Activated T-helper 1 cell treated with anti-CD3 and anti-CD28 coated beads, Interleukin-2, amount 50 U/mL, for 16 hours (primary cell): ENCODE measurements at places on chromosomes 2 and 18.

DNA sequence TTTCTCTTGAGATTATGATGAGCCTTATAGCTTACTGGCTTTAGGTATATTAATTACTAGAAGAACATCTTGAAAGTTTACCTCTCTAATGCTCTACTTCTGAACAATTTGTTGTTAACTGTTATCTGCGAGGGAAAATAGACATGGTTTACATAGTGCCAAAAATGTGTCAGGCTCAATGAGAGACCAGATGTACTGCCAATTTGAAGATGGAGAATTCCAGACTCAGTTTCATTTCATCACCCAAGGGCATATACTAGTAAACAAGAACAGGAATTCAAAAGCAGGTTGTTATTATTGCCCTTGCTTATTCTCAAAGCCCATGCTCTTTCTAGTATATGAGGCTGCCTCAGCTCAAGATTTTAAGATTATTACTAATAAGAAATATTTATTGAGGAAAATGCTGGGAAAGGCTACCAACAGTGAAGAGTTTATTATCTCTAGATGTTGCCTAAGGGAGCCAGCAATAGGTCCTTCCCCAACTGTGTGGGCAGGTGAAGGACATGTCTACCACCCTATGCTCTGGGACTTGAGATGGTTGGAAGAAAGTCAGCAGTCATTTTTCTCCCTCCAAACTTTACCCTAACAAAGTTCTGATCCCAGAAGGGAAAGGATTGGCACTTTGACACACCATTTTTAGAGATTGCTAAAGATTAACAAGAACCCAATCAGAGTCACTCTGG is 792.7 kb downstream of the METTL4 start:
- no peak for DNase-seq

GRCh38 chr2:218261423-218262236 is 815 bp downstream of the GPBAR1 start:
- DNase-seq = no peak

DNA sequence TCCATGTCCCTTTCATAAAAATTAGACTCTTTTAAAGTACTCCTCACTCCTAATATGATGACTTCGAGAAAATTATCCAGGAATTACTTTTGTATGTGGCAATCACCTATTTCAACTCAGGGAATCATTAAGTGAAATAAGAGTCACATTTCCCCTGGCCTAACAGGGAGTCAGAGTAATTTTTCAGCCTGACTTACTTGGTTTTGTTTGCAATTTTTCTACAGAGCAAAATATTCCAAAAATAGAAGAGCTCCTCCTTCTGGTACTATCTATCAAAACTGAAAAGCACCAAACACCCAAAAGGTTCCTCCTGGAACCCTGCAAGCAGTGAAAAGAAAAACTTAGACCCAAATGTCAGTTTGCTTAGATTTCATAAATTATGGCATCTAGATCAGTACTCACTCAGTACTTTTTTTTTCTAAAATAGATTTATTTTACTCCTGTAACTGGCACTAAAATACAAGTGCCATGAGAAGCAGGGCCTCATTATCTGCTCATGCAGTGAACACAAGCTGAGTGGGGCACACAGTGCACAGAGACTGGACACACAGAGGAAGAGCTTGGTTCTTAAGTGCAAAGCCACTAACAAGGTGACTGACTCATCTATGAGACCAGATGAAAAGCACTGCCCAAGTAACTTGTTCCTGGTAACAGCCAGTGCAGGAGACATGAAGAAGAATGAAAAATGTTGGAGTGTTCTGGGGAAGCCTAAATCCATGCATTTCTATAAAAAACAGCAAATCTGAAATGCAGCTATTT is 28.7 kb downstream of the ACAA2 start:
- DNase-seq = no peak

- no peak for DNase-seq
Measured at GRCh38 chr18:56306797-56307196, 331.6 kb downstream of the TXNL1 start.

DNA sequence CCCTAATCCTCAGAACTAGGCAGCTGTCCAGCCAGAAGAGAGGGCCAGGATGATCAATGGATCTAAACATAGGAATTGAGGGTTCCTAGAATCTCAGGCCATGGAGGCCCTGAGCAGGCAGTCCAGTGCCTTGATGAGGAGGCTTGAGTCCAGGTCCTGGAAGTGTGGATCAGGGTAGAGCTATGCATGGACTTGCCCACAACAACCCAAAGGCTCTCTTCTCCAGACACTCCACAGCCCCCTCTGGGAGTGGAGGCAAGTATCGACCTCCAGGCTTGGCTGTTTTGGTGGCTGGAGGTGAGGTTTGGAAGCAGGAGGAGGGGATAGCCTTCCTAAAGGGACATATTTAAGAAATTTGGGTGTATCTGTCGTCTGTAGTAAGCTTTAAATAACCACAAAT is 45.7 kb downstream of the NAPG start:
- no peak for DNase-seq

DNA sequence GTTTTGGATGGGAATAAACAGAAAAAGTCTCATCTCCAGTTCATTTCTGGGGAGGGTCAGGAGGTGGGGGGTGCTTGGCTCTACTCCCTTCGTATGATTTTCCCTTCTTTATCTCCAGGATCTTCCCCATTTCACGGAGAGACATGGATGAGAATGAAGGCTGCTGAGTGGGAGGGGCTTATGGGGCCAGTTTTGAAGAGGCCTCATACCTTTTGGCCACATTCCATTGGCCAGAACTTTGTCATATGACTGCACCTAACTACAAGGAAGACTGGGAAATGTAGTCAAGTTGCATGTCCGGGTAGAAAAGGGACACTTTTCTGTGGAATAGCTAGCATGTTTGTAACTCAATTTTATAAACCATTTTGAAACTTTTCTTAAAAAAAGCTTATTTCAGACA is 117.6 kb downstream of the NEDD4L start:
- DNase-seq = no peak

DNA sequence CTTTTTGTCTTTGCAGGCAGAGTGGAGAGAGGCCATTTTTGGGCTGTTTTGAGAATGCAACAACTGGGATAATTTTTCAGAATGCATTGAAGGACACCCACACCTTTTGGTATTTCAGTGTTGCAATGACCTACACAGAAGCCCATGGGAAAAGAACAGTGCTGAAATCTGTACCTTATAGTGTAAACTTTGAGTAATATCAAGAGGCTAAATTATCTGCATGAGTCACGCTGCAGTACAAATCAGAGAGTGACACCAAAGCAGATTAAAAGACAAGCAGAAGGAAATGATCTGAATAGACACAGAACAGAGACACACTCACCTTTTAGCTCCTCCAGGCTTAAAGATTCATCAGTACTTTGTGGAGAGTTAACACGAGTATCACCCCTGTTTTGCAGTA is 265.3 kb downstream of the PAX3 start:
- no peak for DNase-seq

GRCh38 chr2:225056330-225057073 is 14.2 kb upstream of the DOCK10 start:
- DNase-seq = no peak

DNA sequence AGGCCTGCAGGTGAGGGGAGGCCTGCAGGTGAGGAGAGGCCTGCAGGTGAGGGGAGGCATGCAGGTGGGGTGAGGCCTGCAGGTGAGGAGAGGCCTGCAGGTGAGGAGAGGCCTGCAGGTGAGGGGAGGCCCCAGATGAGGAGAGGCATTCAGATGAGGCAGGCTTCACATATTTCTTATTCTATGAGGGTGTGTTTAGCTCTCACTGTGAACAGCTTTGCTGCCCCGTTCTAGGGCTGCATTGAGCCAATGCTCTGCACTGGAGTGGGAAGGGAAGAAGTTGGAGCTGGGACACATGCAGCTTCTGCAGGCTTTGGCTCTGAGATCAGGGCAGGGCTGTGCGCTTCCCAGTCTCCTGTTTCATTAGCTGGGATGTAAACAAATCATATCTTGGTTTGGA is 19.5 kb downstream of the TPO start:
- no peak for DNase-seq

GRCh38 chr2:233404222-233404621 is 49.9 kb downstream of the DGKD start:
- peak; percentile 40 for DNase-seq

DNA sequence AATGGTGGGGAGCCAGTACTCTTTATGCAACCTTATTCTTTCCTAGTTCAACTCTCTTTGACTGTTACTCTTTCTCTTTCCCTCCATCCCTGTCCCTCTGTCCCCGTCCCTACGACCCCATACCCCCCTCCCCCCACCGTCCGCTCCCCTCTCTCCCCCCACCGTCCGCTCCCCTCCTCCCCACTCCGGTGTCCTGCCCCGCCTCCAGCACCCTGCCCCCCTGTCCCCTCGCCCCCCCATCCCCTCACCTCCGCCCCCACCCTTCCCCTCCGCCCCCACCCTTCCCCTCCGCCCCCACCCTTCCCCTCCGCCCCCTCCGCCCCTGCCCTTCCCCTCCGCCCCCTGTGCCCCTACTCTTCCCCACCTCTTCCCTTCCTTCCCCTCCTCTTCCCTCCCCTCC is 128.4 kb downstream of the LPIN1 start:
- no peak for DNase-seq

DNA sequence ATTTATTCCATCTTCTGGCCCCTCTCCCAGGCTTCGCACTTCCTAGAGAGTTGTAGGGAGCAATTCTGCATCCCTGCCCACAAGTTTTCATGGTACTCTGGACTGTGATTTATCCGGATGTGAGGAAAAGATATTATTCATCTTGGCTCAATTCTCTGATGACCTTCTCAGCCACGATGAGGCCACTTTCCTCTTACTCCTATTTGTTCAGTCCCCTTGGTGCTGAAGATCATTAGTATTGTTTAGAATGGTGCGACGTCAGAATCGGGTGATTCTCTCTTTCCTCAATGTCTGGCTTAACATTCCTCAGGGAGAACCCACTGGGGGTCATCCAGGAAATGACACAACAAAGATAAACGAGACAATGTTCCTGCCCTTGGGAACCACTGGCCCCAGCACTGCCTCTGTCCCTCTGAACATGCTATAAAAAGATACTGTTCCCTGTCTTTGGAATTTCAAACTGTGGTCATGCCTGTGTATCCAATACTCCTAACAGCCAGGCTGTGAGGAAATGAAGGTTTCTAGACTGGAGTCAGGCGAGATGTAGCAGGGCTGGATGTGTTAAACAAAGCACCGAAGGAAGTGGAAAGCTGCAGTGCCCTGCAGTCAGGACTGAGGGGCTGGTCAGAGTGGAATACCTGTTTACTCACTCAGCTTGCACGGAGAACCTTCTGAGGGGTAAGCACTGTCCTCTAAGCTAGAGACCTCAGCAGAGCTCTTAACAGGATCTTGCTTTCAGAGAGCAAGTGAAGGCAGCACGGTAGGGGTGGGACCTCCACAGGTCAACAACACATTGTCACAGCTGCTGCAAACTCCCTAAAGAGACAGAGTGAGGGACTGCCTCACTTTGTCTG is 12.9 kb upstream of the GLI2 start:
- no peak for DNase-seq

DNA sequence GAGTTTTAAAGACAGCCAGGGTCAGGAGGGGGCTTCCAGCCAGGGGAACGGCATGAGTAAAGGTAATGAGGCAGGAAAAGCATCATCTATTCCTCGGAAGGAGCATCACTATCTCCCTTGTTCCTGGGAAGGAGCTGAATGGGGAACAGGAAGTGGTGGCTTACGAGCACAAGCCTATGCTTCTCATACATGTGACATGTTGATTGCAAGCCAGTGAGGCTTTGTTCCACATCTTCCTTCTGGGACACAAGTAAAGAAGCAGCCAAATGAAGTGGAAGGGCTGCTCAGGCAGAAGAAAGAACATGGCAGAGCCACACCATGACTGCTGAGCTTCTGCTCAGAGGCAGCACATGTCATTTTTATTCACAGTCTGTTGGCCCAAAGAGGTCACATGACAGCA is 15.1 kb upstream of the LMAN1 start:
- no peak for DNase-seq

DNA sequence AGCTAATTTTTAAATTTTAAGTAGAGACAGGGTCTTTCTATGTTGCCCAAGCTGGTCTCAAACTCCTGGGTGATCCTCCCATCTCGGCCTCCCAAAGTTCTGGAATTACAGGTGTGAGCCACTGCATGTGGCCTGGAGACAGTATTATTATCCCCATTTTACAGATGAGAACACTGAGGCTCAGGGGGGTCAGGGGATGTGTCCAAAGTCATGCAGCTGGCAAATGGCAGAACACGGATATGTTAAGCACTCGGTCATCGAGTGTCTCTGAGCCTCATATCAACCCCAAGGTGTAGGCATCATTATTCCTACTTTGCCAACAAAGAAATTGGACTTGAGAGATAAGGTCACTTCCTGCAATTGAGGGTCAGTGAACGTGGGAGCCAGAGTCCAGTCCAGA is 12.6 kb downstream of the KCNK3 start:
- DNase-seq = no peak

GRCh38 chr18:56062931-56063330 is 474.9 kb upstream of the TCF4 start:
- no peak for DNase-seq

GRCh38 chr18:35634323-35634722 is 52.8 kb downstream of the GALNT1 start:
- no peak for DNase-seq

GRCh38 chr2:39696101-39696553 is 30.4 kb downstream of the TMEM178A start:
- DNase-seq = no peak

- DNase-seq = no peak
Measured at GRCh38 chr18:25282282-25282681, 69.7 kb downstream of the ZNF521 start.

GRCh38 chr2:17625446-17625845 is 85.0 kb downstream of the VSNL1 start:
- no peak for DNase-seq

DNA sequence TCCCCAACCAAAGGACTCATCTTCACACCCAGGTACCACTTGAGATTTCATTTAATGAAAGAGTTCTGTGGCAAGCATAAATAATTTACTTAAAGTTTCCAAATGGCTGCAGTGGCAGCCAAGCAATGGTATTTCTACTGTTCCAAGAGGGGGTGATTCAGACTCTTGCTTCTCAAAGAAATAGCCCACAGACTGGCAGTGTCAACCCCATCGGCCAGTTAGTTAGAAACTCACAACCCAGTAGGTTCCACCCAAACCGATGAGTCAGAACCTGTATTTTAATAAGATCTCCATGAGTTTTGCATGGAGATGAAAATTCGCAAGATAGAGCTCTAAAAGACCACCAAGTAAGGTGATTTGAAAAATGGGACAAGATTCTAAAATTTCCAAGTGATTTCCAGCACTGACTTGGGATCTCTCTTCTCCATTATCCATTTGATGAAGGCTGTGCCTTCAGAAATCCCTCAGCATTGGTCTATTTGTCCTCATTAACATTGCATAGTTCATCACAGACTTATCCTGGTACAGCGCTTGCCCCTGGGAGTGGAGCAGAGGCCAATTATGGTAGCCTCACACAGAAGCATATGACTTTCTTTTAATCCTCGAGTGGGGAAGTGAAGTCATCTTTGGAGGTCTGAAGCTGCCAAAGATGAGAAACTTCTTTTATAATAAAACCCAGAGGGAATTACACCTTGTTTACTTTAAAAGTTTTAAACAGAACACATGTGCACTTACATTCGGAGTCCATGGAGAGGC is 361.4 kb upstream of the ID2 start:
- DNase-seq = no peak
